Non-pigmented ciliary epithelial cell (primary cell): ENCODE measurements at places on chromosomes 5 and 9.
A peak's percentile ranks its signal among the peaks of the same experiment; 100 is the strongest.

- no peak for DNase-seq
Measured at GRCh38 chr5:42157215-42157614, 232.1 kb downstream of the FBXO4 start.

- DNase-seq, result no peak
Measured at GRCh38 chr5:99037668-99038067, 108.9 kb upstream of the CHD1 start.

- peak; percentile 34 for DNase-seq
Measured at GRCh38 chr9:18861609-18862544, 171.1 kb downstream of the SAXO1 start.

DNA sequence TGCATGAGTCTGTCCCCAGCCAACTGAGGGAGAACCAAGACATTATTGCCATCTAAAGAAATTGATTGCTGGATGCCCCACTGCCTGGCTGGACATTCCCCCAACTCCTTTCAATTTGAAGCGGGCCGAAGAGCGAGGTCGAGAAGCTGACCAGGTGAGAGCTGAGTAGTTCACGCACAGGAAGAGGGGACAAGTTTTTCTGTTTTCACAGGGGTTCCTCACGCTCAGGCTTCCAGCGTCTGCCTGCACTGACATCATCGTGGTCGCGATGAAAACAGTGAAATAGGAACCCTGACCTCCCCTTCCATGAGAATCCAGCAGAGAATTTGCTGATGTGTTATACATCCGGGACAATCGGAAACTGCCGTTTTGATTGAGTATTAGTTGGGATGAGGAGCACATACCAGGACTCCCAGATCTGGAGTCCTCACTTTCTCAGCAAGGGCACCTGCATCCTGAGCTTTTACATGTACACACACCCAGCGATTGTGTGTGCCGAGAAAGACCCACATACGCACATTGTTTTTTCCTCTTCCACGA is 3.1 kb upstream of the DMRT3 start:
- DNase-seq, result no peak

GRCh38 chr5:119347991-119348390 is 7.8 kb upstream of the TNFAIP8 start:
- DNase-seq, result no peak

GRCh38 chr5:140246378-140247122 is 56.4 kb downstream of the PFDN1 start:
- peak; percentile 43 for DNase-seq

DNA sequence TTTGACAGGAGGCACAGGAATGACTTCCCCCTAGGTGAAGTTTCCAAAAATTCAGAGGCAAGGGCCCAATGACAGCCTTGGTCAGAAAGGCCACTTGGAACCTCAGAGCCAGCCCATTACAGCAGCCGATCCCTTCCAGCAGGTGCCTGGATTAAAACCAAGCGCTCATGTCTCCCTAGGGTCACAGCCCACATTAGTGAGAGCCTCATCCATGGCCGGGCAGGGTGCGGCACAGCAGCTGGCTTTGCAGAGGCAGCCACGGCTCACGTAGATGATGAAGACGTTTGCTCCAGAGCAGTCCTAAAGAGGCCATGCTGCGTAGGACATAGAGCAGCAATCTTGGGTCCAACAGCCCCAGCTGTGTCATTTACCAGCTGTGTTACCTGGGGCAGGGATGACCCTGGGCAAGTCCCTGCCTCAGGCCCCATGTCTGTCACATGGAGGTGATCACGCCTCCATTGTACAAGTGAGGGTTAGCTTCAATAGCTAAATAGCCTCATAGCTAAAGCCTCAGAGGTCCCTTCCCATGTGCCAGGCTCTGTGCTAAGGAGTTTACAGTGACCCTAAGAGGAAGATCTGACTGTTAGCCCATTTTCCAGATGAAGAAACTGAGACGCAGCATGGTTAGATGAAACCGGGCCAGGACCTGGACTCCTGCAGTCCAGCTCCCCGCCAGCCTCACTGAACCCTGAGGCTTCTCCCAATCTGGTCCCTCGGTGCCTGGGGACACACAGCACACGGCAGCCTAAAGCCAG is 39.2 kb downstream of the NEK6 start:
- no peak for DNase-seq

- DNase-seq, result no peak
Measured at GRCh38 chr5:9340085-9340484, 205.8 kb downstream of the SEMA5A start.

- no peak for DNase-seq
Measured at GRCh38 chr9:135554718-135555117, 6.8 kb upstream of the PAEP start.

- no peak for DNase-seq
Measured at GRCh38 chr5:33793836-33794549, 97.8 kb downstream of the ADAMTS12 start.

DNA sequence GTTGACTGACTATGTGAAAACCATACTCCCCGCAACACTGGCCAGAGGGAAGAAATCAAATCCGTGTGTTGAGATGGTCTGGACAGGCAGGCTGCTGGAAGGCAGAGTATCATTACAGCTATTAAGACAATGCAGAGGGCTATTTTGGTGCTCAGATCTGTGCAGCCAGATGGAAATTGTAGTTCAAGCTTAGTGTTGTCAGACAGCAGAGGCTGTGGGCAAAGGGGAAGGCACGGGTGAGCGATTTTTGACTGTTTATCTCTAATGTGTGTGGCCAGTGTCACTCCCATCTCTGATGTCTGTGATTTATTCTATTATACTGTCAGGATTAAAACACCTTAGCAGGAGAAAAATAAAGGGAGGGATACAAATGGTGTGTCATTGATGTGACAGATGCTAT is 984.4 kb upstream of the WWC1 start:
- DNase-seq, result no peak

DNA sequence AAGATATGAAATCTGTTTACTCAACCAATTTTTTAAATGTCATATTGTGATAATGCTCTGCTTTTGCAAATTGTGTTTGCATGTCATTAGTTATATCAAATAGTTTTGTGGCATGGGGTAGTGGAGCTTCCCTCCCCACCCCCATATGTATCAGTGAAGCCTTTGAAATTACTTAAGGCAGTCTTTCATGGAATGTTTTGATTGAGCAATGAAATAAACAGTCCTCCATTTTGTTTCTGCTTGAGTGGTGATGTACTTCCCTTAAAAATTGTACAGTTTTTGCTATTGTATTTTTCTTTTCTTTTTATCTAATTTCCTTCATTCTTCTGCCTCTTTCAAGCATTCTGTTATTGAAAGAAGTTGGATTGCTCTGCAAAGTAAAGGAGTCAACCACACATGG is 3.5 kb downstream of the SOWAHA start:
- no peak for DNase-seq

DNA sequence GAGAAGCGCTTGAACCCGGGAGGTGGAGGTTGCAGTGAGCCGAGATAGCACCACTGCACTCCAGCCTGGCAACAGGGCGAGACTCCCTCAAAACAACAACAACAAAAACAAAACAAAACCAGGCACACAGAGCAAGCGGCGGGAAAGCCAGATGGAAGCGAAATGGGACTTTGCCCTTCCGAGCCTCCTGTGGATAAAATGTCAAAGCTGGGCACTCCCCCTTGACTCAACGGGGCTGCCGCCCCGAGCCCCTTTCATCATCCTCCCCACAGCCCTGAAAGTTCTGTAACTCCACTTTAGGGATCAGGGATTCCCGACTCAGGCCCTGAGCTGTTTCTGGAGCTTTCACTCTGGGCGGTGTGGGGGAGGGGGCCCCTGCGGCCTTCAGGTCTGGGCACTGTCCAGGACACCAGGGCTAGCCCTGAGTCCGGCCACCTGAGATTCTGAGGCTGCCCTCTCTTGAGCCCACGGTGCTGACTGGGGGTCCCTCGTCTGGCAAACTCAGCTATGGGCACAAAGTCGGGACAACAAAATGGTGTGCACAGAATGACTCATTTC is 30.6 kb upstream of the OBP2B start:
- DNase-seq, result no peak

GRCh38 chr9:114921171-114921570 is 9.2 kb downstream of the TNFSF8 start:
- DNase-seq, result no peak

DNA sequence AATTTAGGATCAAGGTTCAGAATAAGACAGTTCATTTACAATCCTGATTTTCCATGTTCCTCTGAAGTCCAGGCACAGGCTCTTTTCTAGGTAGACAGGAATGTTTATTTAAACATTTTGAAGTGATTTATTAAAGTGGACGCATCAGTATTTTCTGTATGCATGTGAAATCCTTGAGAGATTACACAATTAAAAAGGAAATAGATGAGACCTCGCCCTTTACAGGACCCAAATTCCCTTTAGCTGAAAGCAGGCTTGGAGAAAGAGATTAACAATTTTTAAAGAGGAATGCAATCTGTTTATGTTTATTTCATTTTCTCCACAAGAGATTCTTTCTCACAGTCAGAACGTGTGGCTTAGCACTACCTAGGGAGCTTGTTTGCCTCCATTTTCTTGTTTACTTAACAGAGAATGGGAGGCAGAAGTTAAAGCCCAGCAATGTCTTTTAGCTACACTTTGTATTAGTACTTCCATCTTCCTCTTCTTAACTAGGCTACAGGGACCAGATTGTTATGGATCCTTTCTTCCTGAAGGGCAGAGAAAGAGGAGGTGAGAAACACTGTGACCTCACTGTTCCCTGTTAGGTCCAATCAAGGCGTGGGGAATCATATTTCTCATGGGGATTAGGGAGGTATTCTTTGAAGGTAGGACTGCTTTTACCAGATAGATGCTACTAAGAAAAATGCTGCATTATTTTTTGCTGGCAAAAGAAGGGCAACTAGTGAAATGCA is 416.0 kb downstream of the SH3GL2 start:
- no peak for DNase-seq

DNA sequence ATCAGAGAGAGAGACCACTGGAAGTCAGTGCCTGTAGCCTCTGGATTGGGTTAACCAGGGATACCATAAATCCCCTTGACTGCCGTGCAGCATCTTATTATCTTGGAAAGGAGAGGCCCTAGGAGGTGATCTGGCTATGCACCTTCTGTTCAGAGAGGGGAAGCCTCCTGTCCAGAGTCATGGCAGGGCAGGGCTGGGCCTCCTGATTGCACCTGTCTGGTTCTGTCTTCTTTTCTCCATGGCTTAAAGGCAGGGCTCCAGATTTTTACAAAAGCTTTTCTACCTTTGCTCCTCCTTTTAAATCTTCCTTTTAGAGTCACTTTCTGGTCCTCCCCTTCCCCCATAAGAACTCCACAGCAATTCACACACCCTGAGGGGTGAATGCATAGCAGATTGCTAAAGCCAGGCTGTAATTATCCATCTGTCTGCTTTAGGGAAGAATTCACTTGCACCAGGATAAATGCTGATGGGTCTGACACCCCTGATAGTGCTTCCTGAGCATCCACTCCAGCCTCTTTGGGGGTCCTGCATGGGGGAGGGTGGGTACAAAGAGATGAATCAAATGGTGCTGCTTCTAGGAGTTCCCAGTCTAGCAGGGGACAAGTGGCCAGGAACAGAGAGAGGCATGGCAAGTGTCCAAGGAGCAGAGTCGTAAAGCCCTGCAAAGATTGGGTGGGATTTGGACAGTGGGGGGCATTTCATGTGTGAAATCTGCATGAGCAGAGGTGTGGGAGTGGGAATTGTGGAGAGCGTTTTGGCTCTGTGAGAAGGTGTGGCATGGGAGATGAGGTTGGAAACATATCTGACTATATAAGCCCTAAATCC is 141.3 kb upstream of the ALDH1B1 start:
- DNase-seq, result no peak

DNA sequence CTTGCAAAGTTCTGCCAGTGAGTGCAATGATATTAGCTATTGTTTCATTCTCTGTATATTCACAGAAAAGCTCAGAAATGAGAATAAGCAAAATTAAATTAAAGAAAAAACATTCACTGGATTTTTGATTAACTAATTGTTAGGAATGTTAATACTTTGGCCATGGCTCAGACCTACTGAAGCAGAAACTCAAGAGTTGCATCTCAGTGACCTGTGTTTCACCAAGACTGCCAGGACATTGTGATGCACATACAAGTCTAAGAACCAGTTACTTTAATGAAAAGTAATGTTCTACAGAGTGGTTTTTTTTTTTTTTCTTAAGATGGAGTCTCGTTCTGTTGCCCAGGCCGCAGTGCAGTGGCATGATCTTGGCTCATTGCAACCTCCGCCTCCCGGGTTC is 464.9 kb upstream of the NMUR2 start:
- no peak for DNase-seq

DNA sequence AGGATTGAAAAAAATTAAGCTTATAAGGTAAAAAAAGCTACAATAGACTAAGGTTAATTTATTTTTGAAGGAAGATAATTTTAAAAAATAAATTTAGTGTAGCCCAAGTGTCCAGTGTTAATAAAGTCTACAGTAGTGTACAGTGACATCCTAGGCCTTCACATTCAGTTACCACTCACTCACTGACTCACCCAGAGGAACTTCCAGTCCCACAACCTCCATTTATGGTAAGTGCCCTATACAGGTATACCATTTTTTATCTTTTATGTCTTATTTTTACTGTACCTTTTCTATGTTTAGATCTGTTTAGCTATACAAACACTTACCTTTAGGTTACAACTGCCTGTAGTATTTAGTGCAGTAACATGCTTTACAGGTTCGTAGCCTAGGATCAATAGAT is 79.8 kb upstream of the ZNF462 start:
- DNase-seq, result no peak

GRCh38 chr5:97119007-97119390 is 23.4 kb downstream of the LIX1 start:
- DNase-seq, result no peak

GRCh38 chr5:175214152-175214551 is 229.8 kb downstream of the DRD1 start:
- DNase-seq, result peak; percentile 47
